T1000 (cell line): ENCODE measurements at places on chromosomes 5 and 9.

DNA sequence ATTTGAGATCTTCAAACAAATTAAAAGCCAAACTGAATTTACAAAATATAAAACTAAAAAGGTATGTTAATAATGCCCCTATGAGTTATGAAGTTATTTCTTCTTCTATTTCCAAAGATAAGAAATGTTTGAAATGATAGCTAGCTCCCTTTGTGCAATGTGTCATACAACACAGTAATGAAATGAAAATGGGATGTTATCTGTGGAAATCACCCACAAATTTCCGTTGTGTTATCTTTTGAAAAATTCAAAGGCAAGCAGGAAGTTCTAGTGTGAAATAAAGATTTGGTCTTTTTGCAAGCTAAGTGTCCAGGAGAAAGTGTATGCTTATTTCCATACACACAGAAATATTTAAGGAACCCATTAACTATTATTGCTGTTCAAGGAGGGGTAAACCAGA is 375.3 kb upstream of the PRR16 start:
- DNase-seq = no peak

DNA sequence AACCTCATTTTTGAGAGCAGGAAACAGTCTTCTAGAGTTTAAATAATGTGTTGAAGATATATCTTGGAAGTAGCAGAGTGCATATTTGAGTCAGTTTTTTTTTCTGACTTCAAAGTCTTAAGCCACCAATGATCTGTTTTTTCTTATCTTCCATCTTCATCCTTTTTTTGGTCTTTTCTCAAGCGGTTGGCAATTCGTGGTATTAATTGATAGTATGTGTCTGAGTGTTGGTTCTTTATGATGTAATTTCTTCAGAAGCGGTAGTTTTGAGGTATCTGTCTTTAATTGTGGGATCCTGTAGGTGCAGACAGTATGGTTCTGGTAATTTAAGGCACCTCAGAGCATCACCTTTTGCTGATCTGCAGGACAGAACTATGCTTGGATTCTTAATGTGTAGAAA is 3.9 kb downstream of the CSNK1G3 start:
- no peak for DNase-seq

GRCh38 chr5:96197347-96197746 is 235.7 kb upstream of the ELL2 start:
- no peak for DNase-seq

DNA sequence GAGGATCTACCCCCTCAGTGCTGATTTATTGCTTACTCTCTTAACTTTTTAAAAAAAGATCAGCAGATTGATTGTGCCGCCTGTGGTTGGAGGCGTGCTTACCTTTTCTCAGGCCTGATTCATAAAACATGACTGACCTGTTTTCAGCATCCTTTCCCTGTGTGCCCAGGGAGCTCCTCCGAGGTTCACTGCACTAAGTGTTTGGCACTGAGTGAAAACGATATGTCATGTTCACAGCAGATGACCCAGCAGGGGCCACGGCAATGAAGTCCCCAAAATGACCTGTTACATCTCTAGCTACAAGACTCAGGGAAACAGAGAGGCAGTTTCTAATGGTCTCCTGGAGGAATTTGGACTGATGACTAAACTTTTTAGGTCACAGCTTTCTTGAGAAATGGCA is 69.9 kb downstream of the INSYN2B start:
- DNase-seq = no peak

DNA sequence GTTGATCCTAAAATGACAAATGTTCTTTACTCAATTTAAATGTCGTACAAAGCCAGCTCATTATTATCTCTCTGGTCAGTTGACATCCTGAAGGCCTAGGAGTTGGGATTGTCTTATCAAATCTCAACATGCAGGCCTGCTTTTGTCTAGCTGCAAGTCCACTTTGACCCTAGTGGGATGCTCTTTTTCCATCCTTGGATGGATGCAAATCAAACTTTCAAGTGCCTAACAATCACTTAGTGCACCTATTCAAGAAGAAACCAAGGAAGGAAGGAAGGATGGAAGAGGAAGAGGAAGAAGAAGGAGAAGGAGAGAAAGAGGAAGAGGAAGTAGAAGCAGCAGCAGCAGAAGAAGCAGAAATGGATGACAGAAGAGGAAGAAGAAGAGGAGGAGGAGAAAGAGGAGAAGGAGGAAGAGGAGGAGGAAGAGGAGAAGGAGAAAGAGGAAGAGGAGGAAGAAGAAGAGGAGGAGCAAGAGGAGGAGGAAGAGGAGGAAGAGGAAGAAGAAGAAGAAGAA is 109.6 kb downstream of the PIK3R1 start:
- DNase-seq = no peak

- DNase-seq = no peak
Observed at GRCh38 chr5:34062419-34062818, 19.4 kb upstream of the C1QTNF3 start.

DNA sequence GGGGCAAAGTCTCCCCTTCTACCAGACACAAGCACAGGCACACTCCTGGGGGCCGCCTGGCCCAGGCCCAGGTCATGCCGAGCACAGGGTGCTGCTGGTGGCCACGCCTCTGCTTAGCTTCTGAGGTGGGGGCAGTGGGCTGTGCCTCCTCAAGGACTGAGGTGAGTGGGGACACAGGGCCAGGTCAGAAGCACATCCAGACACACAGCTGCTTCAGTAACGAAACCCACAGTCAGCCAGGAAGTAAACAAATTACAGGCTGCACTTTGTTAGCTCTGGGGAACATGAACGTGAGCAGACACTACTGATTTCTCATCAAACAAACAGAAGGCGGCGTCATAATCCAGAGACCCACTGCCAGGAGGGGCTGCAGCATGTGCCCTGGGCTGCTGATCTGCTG is 192.4 kb downstream of the HSPA4 start:
- no peak for DNase-seq

- no peak for DNase-seq
Observed at GRCh38 chr5:136030956-136031611, 2.3 kb downstream of the TGFBI start.

DNA sequence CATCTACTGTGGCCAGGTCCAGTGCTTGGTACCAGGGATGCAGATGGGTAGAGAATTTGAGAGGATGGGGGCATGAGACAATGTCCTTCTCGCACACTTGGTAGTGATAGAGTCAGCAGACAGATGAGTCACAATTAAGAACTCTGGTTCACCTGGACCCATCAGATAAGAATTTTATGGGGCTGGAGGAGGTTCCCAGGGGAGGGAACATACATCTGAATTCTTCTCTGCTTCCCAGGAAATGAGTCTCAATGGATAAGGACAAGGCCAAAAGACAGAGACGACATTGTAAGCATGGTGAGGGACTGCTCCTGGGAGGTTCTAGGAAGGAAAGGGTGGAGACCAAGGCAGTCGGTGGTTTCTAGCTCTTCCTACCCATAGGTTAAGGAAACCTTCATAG is 5.3 kb downstream of the SLC4A9 start:
- no peak for DNase-seq

DNA sequence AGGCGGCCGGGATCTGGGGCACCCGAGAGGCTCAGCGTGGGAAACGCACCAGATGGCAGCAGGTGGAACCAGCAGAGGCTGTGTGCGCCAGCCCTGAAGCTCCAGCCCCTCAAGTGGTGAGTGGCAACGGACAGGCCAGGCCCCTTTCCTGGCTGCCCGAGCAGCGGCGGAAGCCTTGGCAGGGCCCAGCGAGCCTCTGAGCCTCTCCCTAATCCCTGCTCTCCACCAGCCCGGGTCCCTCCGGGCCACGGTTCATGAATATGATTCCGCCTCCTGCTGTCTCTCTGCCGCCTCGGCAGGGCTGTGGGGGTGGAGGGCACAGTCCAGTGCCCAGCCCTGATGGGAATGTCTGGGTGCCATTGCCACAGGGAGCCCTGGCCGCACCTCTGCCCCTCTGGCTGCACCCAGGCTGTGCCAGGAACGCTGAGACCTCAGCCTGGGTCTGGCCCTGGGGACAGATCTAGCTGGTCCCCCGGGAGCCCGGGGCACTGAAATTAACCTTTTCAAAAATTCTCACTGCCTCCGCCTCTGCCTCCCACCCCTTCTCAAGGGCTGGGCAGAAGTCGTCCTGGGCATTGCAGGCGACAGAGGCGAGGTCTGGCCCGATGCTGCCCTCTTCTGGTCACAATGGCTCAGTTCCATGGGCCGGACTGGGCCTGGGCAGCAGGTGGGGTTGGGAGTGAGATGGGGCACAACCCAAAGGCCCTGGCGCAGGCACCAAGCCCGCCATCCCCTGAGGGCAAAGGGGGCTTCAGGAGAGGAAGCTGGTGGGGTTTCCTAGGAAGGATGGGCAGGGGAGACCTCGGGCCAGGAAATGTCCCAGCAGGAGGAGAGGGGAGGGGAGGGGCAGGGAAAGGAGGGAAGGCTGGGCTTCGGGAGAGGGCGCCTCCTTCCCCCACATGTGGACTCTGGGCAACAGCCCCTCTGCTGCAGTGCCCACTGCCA is 20.3 kb downstream of the CCDC187 start:
- DNase-seq = peak; percentile 51

DNA sequence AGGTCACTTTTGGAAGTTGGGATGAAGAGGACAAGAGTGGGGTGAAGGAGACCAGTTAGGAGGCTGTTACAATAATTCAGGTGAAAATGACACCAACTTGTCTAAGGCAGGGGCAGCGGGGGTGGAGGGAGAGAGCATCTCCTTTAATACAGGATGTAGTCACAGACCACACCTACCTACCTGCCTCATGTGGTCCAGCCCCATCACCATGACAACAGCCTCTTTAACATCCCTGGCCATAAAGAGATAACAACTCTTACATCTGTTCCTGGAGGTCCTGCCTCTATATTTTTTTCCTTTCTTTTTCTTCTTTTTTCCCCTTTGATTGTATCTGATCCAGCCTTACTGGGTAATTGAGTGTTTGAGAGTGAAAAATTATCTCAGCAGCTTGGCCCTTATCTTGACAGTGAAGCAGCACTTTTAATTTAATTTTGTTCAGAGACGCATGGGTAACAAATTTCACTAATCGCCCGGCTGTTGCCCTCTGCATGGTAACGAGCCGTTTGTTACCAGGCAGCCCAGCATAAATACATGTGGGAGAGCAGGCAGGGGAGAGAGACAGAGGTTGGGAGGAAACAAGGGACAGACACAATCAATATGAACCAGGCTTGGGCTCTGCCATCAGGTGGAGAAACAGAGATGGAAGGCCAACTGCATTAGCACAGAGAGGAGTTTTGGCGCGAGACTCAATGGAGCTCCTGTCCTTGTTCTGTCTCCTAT is 338.1 kb downstream of the ASTN2 start:
- DNase-seq = no peak

GRCh38 chr9:2150338-2150737 is 135.2 kb downstream of the SMARCA2 start:
- DNase-seq = no peak

- no peak for DNase-seq
Observed at GRCh38 chr5:12624776-12625560, 720.7 kb upstream of the CTNND2 start.

- DNase-seq = no peak
Observed at GRCh38 chr5:57989378-57989777, 470.5 kb downstream of the PLK2 start.

DNA sequence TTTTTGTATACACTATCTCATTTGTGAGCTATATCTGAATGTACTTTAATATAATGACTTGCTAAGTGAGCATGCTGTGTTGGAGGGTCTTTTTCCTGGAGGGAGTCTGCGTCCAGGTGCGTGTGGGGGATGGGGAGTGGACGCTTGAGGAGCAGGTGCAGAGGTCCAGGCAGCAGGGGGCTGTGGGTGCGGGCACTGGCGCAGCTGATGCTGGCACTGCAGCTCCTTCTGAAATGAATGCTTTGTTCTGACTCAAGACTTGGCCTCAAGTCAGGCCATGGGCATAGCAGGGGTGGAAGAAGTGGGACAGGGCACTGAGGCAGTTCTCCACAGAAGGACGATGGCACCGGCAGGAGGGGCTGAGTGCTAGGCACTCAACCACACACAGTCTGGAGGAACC is 165.7 kb upstream of the IRX1 start:
- no peak for DNase-seq

- peak; percentile 56 for DNase-seq
Observed at GRCh38 chr5:134552301-134552700, 26.8 kb downstream of the JADE2 start.

DNA sequence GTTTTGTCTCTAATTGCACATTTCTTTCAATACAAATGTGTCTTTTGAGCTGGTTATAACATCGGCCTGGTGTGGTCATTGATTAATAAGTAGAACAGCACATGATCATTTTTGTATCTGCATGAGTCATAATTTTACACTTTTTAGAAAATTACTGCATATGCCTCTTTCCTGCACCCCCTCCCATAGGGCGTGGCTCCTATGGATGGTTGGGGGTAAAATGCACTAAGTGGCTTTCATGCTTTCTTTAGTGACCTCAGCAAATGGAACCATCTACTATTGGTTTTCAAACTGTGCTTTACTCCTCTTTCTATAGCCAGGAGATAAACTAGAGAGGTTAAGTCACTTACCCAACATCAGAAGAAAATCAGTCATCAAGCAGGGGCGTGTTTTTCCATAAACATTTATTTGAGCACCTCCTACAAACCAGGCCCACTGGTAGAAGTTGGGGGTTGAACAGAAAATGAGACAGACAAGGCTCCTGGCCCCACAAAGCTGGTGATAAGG is 3.8 kb downstream of the ANXA6 start:
- DNase-seq = no peak

DNA sequence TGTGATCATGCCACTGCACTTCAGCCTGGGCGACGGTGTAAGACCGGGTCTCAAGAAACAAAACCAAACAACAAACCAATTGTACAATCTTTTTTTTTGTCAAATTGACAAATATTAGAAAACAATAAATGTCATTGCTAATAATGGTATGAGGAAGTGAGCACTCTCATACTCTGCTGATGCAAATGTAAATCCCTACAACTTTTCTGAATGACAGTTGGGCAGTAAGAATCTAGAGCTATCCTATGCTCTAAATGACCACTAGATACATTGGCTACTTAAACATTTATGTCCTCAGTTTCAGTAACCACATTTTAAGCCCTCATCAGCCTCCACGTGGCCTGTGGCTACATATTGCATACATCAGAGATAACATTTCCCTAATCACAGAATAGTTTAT is 256.2 kb downstream of the FER start:
- DNase-seq = no peak

DNA sequence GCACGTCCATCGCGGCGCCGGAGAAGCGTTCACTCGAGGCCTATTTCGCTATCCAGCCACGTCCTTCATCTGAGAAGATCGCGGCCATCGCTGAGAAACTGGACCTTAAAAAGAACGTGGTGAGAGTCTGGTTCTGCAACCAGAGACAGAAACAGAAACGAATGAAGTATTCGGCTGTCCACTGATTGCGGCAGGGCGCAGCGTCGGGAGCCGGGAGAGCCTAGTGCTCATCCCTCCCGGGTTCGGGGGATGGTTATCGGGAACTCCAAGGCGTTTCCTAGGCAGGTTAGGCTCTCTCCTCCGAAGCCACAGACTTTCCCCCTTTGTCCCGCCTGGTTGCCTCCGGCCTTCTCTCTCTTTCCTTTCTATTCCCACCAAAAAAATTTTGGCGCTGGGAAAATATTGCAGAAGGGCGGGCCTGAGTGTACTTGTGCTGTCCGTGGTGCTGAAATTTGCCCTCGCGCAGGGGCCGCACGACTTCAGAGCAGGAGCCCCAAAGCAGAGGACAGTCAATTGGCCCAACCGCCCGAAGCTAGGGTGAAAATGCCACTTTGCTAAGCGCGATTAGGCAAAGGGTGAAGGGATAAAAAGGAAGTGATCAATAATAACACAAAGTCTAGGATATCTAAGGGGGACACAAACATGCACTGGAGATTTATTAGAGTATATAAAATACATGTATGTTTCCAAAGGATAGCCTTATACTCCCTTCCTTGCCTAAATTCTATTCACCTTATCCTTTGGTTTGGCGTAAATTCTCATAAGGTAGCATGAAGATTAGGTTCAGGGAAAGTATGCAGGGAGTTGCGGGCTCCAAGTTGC is 1.8 kb downstream of the POU4F3 start:
- DNase-seq = peak; percentile 53

GRCh38 chr5:173486355-173487225 is 129.9 kb downstream of the BOD1 start:
- DNase-seq = no peak
